Right cardiac atrium (tissue), 5 donors: ENCODE measurements at places on chromosomes 16 and 17. TPM values are rescaled to one million over a fixed set of nuclear protein-coding genes. Genes with fewer than 3 reads are reported as not detected.

DNA sequence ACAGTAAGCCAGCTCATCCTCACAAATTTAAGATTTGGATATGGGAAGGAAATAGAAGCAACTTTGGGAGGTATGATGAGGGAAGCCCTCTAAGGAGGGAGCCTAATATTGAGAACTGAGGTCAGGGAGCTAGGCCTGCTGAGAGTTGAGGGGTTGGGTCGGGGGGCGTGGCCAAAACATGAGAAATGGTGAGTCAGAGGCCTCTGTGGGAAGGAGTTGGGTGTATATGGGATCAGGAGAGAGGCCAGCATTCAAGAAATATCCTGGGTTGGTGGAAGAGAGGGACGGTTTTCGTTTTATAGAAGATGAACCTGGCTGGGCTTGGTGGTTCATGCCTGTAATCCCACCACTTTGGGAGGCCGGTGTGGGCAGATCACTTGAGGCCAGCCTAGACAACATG lies 48.4 kb downstream of the CLEC16A start:
- DNase-seq: peak; percentile 48

DNA sequence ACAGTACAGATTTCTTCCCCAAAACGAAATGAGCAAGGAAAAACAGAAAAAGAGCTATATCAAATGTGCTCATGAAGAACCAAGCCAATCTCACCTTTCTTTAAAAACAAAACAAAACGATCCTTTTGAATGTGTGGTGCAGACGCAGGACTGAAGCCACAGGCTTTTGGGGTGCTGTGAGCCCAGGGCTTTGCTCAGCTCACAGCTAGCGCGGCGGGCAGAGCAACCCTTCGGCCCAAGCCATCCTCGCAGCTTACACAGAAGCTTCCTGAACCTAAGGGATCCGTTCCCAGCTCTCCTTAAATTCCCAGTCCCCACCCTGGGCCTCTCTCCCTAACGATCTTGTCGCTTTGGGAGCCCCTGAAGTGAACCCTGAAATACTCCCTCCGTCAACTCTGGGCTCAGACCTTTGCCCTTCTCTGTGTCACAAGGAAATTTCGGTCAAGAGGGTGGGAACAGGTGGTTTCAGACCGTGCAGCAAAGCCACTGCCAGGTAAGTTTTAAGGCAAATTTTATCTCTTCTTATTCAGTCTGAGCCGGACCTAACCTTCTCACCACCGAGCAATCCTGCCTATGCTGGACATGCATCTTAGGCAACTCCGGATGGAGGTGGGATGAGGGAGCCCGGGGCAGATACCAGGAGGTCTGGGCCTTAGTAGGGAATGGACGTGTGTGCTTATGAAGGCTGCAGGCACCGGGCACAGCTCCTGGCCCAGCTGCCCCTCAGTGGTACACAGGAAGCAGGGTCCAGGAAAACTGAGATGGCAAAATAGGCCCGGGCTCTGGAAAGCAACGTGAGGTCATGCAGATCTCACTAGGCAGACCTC lies 52.0 kb downstream of the COTL1 start:
- no peak for DNase-seq

DNA sequence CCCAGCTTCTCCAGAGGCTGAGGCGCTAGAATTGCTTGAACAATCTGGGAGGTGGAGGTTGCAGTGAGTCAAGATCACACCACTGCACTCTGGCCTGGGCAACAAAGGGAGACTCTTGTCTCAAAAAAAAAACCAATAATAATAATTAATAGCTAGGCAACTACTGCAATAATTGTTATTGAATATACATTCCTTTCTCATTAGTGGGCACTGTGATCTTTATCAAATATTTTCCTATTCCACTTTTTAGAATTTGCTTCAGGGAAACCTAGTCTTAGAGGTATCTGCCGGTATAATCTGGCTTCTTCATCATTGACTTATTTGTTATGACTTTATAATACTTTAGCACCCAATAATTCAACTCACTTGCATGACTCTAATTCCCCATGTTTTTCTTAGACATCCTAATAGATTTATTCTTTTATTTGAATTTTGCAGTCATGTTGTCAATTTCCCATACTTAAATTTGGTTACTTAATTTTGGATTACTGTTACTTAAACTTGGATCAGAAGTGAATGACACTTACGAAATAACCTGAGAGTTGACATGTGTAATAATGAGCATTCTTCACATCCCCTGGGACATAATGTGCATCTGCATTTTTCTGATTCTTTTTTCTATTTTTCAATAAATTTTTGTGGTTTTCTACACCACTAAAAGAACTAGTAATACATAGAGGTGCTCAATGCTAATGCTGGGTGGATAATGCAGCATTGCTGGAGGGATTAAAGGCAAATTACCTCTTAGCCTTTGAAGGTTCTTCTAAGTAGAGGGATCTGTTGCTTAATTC lies 25.0 kb upstream of the KCNJ16 start:
- DNase-seq: no peak

DNA sequence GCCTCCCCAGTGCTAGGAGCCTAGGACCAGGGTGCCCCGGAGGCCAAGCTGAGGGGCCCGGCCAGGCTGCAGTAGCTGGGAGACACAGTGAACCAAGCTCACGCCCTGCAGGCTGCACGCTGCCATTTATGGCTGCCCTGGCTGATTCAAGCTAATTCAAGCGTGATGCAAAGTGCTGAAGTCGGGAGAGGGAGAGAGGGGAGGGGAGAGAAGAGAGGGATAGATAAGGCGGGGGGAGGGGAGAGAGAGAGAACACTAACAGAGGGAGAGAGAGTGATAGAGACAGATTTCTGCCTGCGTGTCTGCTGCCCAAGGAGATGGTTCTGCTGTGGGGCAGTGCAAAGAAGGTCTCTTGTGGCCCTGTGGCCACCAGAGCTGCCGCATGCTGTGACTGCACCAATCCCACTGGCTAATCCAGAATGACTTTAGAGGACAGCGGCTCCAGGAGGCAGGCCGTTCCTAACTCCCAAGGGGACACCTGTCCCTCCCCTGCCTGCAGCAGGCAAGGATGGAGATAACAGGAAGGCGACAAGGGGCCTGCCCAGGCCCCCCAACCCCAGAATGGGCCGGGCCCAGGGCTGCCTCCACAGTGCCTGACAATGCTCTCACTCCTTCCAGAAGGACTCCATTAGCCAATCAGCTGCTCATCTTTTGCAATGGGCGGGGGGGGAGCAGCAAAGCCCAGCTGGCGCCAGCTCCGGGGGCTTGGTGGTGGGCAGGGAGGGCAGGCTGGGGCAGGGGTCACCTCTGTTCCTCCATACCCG lies 12.9 kb downstream of the MXRA7 start:
- DNase-seq: no peak

GRCh38 chr17:65799454-65799853 lies 238.0 kb upstream of the AXIN2 start:
- no peak for DNase-seq

The PCGF2 gene
- total RNA-seq: 48.4 TPM

The ACSM3 gene
- 18.9 TPM for total RNA-seq

DNA sequence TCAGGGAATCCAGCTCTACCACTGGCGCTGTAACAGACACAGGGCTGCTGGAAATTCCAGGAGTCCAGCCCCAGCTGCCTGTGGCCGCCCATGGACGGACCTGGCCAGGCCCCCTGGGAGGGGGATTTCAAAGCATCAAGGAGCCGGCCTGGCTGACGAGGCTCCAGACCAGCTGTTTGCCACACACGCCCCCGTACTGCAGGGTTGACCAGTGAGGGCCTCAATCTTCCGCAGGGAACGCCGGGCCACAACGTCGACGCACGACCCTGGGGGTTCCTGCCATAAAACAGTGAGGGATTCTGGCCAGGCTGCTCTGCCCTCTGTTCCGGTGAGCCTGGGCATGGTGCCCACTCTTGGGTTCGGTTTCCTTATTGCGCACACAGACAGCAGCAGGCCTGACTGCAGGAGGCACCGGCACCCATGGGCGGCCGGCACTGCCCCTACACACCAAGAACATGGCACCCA lies 3.7 kb downstream of the LMF1 start:
- DNase-seq: no peak

DNA sequence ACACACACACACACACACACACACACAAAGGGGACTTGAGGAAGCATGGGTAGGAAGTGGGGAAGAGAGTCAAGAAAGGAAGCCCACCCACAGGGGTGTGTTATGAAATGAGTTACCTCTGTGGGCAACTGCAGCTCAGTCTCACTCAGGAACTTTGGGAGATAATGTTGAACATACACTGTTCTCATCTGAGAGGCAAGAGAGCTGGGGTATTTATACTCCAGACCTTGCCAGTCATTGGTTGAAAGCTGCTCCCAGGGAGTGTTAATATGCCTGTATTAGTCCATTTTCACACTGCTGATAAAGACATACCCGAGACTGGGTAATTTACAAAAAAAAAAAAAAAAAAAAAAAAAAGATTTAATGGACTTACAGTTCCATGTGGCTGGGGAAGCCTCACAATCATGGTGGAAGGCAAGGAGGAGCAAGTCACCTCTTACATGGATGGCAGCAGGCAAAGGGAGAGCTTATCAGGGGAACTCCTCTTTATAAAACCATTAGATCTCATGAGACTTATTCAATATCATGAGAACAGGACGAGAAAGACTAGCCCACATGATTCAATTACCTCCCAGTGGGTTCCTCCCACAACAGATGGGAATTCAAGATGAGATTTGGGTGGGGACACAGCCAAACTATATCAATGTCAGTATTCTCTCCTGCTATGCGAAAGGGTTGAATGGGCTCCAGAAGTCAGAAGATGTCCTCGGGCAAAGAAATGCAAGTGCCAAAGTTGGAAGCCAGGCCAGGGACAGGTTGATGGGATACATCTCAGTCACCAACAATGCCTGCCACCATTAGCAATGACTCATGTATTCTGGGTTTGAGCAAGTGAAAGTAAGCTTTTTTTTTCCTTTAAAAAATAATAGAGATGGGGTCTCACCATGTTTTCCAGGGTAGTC lies 270.5 kb downstream of the MRTFB start:
- DNase-seq: no peak

The MKS1 gene
- 5.6 TPM for total RNA-seq

The ZNF500 gene
- 8.9 TPM for total RNA-seq

The SUPT6H gene
- total RNA-seq: 43.6 TPM

DNA sequence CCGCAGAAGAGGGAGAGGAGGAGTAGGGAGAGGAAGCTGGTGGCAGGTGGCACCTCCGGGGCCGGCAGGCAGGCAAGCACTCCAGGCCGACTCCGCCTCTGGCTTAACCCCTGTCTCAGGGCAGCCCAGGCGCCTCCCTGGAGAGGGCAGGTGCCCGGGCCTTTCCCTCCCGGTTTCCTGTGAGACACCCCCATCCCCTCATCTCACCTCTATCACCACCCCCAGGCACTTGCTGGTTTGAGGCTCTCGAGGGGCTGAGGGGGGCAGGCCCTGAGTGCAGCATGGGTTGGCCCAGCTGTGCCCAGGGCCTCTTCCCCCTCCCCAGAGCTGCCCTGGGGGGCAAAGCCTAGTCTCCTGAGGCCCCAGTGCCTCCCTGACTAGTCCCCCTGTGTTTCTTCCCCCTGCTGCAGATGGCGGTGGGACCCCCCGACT lies 6.0 kb downstream of the DOC2A start:
- no peak for DNase-seq

DNA sequence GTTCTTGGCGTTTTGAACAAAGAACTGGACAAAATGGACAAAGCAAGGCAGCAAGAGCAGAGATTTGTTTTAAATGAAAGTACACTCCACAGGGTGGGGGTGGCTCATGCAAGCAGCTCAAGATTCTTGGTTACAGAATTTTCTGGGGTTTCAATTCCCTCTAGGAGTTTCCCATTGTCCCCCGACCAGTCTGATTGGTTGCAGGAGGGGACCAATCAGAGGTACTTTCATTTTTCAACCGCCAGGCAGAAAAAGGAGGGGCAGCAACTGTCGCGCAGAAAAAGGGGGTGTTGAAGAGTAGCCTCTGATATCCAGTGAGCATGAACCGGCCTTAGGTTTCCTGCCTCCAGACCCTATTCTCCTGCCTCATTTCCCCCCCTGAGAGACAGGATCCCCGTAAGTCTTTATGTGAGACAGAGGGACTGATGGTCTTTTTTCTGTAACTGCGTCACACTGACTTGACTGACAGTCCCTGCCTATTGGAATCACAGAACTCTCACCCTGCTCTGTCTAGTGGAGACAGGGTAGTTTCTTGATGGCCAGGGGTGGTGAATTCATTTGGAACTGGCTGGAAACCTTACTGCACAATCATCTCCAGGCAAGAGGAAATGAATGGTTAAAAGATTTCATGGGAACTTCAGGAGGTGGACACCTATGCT lies 59.4 kb upstream of the ALOX12 start:
- DNase-seq: no peak

DNA sequence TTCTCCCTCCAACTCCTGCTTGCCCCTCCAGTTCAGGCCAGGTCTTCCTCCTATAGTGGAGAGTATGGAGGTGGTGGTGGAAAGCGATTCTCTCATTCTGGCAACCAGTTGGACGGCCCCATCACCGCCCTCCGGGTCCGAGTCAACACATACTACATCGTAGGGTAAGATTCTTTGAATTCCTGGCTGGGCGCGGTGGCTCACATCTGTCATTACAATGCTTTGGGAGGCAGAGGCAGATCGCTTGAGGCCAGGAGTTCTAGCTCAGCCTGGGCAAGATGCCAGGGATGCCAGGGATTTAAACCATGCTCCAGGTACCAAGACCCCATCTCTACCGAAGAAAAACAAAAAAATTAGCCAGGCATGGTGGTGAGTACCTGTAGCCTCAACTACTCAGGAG lies 1.4 kb downstream of the ZG16 start:
- peak; percentile 17 for DNase-seq
